ENCODE measurements at places on chromosomes 11 and 22. TPM values are rescaled to one million over a fixed set of nuclear protein-coding genes. Genes with fewer than 3 reads are reported as not detected.
A peak's percentile ranks its signal among the peaks of the same experiment; 100 is the strongest.

CDC42BPG gene
- polyA plus RNA-seq = 20.8 TPM

BAIAP2L2 gene
- polyA plus RNA-seq = 48.7 TPM

DNA sequence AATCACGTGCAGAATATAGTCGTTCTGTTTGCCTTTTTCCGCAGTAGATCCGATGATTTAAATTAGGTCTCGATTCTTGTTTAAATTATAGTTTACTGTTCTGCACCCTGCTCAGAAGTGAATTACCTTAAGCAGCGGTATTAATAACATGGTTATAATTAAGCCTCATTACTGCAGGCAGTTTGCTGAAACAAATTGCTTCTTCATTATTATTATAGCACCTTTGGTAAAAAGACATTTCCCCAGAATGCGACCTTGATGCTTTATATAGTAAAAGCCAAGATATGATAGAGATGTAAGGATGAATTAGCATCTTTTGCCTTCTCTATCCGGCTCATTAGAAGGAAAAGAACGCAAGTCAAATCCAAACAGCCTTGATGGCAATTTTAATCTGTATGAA is 625.2 kb upstream of the CADM1 start:
- H3K4me1 ChIP-seq = no peaks in the 10 kb centered on the region
- no peak overlapping the region for H3K4me3 ChIP-seq
- no peak overlapping the region for H3K27ac ChIP-seq

GRCh38 chr11:69950621-69951020 is 127.5 kb upstream of the ANO1 start:
- H3K36me3 ChIP-seq = no peaks in the 10 kb centered on the region
- no peak overlapping the region for H3K4me3 ChIP-seq
- H3K4me1 ChIP-seq = no peaks in the 10 kb centered on the region

- no peak overlapping the region for H3K4me3 ChIP-seq
- H3K27ac ChIP-seq = no peak overlapping the region
- no peaks in the 10 kb centered on the region for H3K36me3 ChIP-seq
- no peaks in the 10 kb centered on the region for H3K27me3 ChIP-seq
- DNase-seq = no peak
- no peaks in the 10 kb centered on the region for H3K4me1 ChIP-seq
Observed at GRCh38 chr11:29361369-29361768, 655.5 kb downstream of the KCNA4 start.

DNA sequence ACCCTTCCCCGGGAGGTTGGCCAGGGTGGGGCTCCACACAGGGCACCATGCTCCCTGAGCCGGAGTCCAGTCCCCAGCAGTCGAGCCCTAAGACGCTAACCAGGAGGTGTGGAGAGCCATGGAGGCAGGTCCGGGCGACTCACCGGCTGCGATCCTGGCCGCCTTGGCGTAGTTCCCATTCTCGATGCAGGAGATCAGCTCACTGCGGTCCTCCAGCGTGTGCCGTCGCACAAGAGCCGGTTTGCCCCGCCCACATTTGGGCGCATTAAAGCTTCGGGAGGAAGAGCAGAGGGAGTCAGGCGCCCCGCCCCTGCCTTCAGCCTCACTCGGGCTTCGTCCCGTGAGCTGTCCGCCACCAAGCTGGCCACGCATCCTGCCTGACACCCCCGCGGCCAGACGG is 50.8 kb downstream of the BRD1 start:
- no peaks in the 10 kb centered on the region for H3K27me3 ChIP-seq
- H3K4me3 ChIP-seq = no peak overlapping the region
- peaks cover 25% of the 10 kb centered on the region for H3K4me1 ChIP-seq
- H3K27ac ChIP-seq = no peak overlapping the region

- no peaks in the 10 kb centered on the region for H3K36me3 ChIP-seq
- DNase-seq = no peak
- H3K27me3 ChIP-seq = no peaks in the 10 kb centered on the region
- H3K4me3 ChIP-seq = no peak overlapping the region
- no peaks in the 10 kb centered on the region for H3K4me1 ChIP-seq
- H3K27ac ChIP-seq = no peak overlapping the region
Observed at GRCh38 chr11:84524422-84525051, 1102.6 kb downstream of the DLG2 start.

DNA sequence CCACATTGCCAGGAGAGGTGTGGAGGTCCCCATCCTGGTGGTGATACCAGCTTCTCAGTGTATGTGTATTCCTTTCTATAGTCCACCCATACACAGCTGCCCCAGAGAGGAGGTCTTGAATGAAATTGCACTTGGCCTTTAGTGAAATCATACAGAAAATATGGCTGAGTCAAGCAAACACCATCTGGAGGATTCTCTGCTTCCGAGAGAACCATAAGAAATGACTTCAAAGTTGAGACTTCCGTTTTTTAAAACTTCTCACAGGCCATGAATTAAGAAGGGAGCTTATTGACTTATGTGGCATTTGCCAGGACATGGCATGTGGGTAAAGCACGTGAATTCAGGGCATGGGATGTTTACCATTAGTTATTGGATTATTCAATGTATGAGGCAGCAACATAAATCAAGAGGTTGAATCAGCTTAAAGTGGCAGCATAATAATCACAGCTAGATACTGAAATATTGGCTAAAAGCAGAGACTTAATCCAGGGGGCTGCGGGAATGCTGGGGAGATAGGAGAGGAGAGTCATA is 119.1 kb upstream of the MTNR1B start:
- H3K27ac ChIP-seq = no peak overlapping the region
- DNase-seq = no peak
- H3K4me3 ChIP-seq = no peak overlapping the region
- no peaks in the 10 kb centered on the region for H3K36me3 ChIP-seq
- peaks cover 7% of the 10 kb centered on the region for H3K4me1 ChIP-seq

- no peaks in the 10 kb centered on the region for H3K4me1 ChIP-seq
- no peak for DNase-seq
- H3K27me3 ChIP-seq = no peaks in the 10 kb centered on the region
- H3K27ac ChIP-seq = no peak overlapping the region
- H3K36me3 ChIP-seq = no peaks in the 10 kb centered on the region
Observed at GRCh38 chr11:92251980-92252379, 27.4 kb downstream of the FAT3 start.

DNA sequence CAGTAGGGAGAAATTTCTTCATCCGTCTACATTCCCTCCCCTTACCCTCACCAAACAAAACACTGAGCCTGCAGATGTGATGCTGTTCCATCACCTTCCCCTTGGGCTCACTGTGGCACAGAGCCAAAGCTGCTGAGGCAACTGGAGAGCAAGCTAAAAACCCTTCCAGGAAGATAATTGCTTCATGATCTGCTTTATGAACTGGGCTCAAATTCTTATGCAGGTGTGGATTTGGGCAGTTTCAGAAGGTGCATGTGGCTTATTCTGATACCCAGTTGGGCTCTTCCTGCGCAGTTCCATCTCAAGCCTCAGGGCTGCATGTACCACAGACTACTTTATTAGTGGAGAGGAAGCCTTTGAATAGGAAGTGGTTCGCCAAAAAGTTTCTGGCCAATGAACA is 58.3 kb downstream of the AAMDC start:
- DNase-seq = peak; percentile 82
- H3K4me3 ChIP-seq = no peak overlapping the region
- peaks cover 9% of the 10 kb centered on the region for H3K4me1 ChIP-seq
- H3K27me3 ChIP-seq = no peaks in the 10 kb centered on the region
- H3K36me3 ChIP-seq = no peaks in the 10 kb centered on the region
- no peak overlapping the region for H3K27ac ChIP-seq

DNA sequence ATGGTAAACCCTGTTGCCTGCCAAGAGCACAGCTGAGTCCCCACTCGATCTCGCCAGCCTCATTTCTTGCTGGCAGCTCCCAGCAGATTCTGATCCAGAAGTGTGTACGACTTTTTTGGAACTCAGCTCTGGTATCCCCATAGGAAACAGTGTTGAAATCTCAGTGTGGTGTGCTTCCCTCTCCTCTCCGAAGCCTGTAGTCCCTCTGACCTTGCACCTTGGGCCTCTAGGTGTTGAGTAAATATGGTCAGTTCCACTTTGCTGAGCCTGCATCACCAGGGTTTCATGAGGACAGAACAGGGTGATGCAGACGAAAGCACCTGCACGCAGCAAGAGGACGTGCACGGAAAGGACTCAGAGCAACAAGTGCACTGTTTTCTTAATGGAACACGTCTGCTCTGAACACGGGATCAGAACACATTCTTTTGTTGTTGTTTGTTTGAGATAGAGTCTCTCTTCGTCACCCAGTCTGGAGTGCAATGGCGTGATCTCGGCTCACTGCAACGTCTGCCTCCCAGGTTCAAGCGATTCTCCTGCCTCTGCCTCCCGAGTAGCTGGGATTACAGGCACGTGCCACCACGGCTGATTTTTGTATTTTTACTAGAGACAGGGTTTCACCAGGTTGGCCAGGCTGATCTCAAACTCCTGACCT is 3.8 kb upstream of the CPT1A start:
- no peaks in the 10 kb centered on the region for H3K27me3 ChIP-seq
- DNase-seq = no peak
- H3K4me3 ChIP-seq = no peak overlapping the region

- H3K36me3 ChIP-seq = no peaks in the 10 kb centered on the region
- no peaks in the 10 kb centered on the region for H3K4me1 ChIP-seq
- H3K27ac ChIP-seq = no peak overlapping the region
- no peaks in the 10 kb centered on the region for H3K27me3 ChIP-seq
- no peak overlapping the region for H3K4me3 ChIP-seq
- DNase-seq = no peak
Observed at GRCh38 chr11:83721263-83721662, 435.1 kb upstream of the CCDC90B start.

DNA sequence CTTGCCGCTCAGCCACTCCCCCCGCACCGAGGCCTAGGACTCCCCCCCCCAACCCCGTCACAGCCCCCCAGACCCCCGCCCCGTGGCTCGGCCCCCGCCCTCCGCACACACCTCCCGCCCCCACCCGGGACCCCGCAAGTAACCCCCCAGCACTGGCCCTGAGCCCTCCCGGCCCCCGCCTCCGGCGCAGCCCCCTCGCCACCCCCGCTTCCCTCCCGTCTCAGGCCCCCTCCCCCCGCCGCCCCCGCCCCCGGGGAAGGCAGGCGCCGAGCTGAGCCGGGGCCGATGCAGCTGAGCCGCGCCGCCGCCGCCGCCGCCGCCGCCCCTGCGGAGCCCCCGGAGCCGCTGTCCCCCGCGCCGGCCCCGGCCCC is 1.5 kb downstream of the SHANK3 start:
- peak overlapping the region; percentile 50 for H3K27ac ChIP-seq
- H3K4me3 ChIP-seq = peak overlapping the region; percentile 41
- H3K36me3 ChIP-seq = no peaks in the 10 kb centered on the region

GRCh38 chr11:113529606-113530005 is 54.4 kb upstream of the DRD2 start:
- no peaks in the 10 kb centered on the region for H3K27me3 ChIP-seq
- no peaks in the 10 kb centered on the region for H3K4me1 ChIP-seq
- no peaks in the 10 kb centered on the region for H3K36me3 ChIP-seq
- no peak overlapping the region for H3K27ac ChIP-seq

- no peaks in the 10 kb centered on the region for H3K36me3 ChIP-seq
- H3K27me3 ChIP-seq = peaks cover 17% of the 10 kb centered on the region
- no peaks in the 10 kb centered on the region for H3K4me1 ChIP-seq
- no peak overlapping the region for H3K4me3 ChIP-seq
Observed at GRCh38 chr22:45290410-45290936, 5.7 kb downstream of the UPK3A start.

DNA sequence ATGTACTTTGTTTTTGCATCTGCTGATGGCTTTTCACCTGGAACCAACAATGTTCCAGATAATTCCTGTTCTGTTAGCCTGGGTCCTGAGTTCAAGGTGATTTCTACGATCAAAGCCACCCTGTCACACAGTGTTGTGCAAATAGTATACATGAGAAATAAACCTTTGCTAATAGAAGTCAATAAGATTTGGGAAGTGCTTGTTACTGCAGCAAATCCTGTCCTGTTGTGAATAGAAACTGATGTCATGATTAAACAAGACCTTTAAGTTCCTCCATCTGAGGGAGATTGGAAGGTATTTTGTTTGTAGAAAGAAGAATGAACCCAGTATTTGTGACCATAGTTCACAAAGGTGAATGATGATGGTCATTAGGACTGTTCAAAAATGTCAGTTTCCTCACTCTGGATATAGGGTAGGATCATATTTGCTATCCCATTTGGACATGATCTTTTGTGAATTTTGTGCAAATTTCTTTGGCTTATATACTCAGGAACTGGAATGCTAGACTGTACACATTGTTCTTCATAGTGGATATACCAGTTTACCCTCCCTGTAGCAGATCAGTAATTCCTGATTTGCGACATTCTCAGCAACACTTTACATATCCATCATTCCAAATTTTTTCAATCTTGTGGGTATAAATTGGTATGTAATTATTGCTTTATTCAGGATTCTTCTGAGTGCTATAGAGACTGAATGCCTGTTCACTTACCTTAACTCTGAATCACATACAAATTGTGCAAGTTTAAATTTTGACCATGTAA is 428.5 kb downstream of the METTL15 start:
- H3K27ac ChIP-seq = no peak overlapping the region
- H3K4me1 ChIP-seq = no peaks in the 10 kb centered on the region
- no peaks in the 10 kb centered on the region for H3K36me3 ChIP-seq
- no peak for DNase-seq
- no peak overlapping the region for H3K4me3 ChIP-seq
- H3K27me3 ChIP-seq = no peaks in the 10 kb centered on the region

DNA sequence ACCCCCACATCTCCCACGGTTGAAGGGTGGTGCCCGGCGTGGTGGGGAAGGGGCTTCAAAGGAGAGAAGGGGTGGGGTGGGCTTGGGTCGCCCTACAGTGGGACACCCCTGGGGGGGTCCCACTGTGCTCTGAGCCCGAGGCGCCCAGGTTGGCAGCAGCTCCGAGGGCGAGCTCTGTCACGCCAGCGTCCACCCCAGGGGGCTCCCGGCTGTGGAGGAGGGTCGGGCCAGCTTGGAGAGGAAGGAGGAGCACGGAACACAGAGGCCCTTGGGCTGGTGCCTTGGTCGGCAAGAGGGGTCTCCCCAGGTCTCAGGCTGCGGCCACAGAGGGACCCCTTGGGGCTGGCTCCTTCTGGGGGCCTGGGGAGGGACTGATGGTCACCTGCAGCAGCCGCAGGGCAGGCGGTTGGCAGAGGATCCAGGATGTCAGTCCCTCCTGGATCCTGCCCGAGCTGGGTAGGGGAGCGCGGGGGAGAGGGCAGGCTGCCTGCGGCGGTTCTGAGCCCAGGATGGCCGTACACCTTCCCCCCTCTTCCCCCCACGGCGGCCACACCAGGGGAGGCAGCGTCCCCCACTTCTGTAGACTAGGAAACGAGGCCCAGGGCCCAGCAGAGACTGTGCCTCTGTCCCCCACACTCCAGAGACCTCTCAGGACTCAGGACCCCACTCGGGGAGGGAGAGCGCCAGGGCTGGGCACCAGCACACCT is 788 bp downstream of the MUC6 start:
- H3K36me3 ChIP-seq = no peaks in the 10 kb centered on the region
- no peak overlapping the region for H3K4me3 ChIP-seq
- no peak for DNase-seq
- no peak overlapping the region for H3K27ac ChIP-seq
- no peaks in the 10 kb centered on the region for H3K27me3 ChIP-seq
- H3K4me1 ChIP-seq = no peaks in the 10 kb centered on the region

- peaks cover 41% of the 10 kb centered on the region for H3K4me1 ChIP-seq
- H3K4me3 ChIP-seq = no peak overlapping the region
- peak overlapping the region; percentile 100 for H3K27ac ChIP-seq
- DNase-seq = no peak
Observed at GRCh38 chr11:693415-693831, 1.6 kb downstream of the DEAF1 start.

- peaks cover 26% of the 10 kb centered on the region for H3K4me1 ChIP-seq
- H3K36me3 ChIP-seq = no peaks in the 10 kb centered on the region
- peak; percentile 83 for DNase-seq
- peak overlapping the region; percentile 98 for H3K27ac ChIP-seq
- no peaks in the 10 kb centered on the region for H3K27me3 ChIP-seq
Observed at GRCh38 chr11:75815345-75816168, 547 bp downstream of the UVRAG start.
